Mesothelial cell of epicardium (in vitro differentiated cells): ENCODE measurements at places on chromosomes 16 and 17.

GRCh38 chr16:76956841-76957240, 234.1 kb upstream of the MON1B start:
- no peak for DNase-seq

- no peak for DNase-seq
These were observed 1.6 kb upstream of the ZFHX3 start for GRCh38 chr16:73049511-73049910.

- no peak for DNase-seq
These were observed 37.3 kb downstream of the SMARCE1 start for GRCh38 chr17:40610359-40610758.

DNA sequence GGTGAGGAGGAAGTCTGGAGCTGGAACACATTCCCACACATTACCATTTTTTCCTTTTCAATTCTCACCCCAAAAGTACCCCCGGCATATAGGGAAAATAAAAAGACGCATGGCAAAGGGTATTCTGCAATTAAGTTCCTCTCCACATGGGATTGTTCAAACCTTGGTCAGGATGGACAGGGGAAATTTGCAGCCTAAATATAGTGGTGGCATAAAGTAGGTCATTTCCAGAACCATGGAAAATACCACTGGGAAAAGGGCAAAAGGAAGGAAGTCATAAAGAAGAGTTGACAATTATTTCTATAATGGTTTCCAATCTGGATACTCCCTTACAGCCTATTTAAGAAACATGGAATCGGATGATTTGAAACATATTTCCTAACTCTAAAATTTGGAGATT, 135.8 kb downstream of the STX8 start:
- DNase-seq, result no peak

DNA sequence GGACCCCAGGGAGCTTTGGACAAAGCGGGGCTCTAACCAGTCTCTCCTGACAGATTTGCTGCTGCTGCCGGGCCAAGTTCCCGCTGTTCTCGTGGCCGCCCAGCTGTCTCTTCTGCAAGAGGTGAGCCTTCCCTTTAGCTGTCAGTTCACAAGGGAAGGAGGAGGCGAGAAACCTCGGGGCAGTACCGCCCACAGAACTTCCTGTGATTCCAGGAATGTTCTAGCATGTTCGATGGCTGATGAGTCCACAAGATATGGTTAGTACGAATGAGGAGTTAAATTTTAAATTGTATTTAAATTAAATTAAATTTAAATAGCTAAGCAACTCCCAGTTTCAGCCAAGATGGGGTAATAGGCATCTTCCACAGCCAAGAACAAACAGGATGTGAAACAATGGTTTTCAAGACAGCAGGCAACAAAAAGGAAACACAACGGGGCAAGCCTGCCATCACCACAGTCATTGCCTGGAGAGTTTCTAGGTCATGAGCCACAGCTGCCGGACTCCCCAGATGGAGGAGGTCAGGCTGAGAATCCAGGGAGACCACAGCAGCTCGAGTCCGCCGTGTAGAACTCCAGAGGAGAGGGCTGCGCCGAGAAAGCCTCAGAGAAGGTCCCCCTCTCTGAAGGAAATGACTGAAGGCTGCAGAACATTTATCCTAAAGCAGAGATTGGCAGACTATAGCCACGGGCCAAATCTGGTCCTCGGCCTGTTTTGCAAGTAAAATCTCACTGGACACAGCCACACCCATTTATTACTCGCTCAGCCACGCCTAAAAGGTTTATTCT, 9.5 kb upstream of the TCF25 start:
- no peak for DNase-seq

DNA sequence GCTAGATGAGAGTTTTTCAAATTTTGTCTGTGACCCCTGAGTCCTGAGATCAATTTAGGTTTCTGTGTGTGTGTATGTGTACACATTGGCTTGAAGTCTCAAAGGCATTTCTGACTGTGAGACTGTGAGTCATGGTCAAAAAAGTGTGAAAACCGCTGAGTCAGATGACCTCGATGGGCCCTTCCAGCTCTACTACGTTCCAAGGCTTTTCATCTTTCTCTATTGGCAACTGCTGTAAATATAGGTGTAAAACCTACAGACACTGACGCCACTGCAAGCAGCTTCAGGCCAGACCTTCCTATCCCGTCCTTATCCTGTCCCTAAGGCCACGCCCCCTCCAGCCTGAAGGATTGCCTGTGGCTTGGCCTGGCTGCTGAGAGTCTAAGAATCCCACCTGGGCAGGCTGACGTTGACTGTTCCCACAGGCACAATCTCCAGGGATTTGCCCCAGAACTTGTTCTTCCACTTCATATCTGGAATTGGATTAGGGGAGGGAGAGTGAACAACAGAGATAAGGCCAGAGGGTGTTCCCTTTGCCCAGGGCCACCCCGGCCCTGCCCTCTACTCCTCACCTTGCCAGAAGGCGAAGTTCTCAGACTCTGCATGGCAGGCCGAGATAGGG, 11.3 kb downstream of the OSBPL7 start:
- DNase-seq, result peak; percentile 46

DNA sequence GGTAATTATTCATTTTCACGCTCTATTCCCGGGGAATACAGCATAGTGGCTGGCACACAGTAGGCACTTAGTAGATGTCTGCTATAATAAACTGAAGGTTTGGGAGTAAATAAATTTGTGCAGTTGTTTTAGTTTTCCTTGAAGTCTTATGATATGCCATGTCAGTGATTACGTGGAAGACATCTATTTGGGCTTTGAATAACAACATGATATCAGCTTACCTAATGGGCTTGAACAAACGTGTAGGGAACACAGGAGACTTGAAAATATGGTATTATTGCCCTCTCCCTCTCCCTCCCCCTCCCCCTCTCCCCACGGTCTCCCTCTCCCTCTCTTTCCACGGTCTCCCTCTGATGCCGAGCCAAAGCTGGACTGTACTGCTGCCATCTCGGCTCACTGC, 36.3 kb upstream of the NETO2 start:
- DNase-seq, result no peak

DNA sequence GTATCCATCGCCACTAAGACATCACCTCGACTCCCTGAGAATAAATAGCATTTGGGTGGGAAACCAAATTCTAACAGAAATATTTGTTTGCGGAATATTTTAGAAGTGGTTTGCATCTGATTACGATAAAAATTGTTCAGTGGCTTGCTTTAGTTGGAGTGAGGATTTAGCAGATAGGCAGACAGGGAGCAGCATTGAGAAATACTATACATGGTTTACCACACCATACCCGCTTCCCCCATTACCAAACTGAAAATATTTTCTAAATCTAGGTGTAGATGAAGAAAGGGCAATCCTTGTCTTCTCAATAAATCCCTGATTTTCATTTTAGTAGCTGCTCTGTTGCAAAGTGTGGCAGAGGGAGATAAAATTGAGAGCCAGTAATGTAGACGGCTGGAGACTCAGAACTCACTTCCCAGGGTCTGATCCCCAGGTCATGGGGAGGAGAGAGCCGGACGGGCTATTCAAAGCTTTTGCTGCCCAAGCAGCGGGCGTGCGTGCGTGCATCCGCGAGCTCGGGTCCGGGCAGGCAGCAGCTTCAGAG, 808 bp upstream of the BAHCC1 start:
- DNase-seq, result no peak

DNA sequence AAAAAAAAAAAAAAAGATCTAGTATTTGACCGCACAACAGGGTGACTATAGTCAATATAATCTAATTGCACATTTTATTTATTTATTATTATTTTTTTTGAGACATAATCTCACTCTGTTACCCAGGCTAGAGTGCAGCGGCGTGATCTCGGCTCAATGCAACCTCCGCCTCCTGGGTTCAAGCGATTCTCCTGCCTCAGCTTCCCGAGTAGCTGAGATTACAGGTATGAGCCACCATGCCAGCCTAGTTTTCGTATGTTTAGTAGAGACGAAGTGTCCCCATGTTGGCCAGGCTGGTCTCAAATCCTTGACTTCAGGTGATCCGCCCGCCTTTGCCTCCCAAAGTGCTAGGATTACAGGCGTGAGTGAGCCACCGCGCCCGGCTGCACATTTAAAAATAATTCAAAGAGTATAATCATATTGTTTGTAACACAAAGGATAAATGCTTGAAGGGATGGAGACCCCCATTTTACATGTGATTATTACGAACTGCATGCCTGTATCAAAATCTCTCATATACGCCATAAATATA, 794 bp downstream of the ANKS3 start:
- DNase-seq, result no peak

DNA sequence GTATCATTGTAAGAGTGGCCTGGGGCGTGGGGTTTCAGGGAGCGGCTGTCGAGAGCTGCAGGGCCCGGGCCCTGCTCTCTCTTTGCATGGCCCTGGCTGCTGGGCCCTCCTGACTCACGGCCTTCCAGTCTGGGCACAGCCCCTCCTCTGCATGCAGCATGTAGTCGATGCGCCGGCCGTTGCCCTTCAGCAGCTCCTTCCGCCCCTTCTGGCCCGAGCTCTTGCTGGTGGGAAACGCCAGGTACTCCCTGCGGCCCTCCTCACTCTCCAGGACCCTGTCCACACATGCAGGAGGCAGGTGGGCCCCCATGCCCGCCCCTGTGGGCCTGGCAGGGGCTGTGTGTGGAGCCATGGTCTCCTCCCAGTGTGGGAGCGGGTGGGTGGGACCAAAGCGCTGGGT, 50.7 kb downstream of the PRMT7 start:
- no peak for DNase-seq

DNA sequence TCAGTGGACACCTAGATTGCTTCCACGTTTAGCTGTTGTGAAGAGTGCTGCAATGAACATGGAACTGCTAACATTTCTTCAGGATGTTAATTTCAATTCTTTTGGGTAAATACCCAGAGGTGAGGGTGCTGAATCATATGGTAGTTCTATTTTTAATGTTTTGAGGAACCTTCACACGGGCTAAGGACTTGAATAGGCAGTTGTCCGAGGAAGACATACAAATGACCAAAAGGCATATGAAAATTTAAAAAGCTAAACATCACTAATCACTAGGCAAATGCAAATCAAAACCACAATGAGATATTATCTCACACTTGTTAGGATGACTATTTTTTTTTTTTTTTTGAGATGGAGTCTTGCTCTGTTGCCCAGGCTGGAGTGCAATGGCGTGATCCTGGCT, 173.3 kb downstream of the PRKCB start:
- DNase-seq, result no peak

- no peak for DNase-seq
These were observed 6.2 kb downstream of the GSE1 start for GRCh38 chr16:85619101-85619891.

GRCh38 chr17:68101987-68102314, 66.4 kb downstream of the KPNA2 start:
- DNase-seq, result no peak

GRCh38 chr17:21098934-21099689, 27.7 kb upstream of the DHRS7B start:
- peak; percentile 66 for DNase-seq

DNA sequence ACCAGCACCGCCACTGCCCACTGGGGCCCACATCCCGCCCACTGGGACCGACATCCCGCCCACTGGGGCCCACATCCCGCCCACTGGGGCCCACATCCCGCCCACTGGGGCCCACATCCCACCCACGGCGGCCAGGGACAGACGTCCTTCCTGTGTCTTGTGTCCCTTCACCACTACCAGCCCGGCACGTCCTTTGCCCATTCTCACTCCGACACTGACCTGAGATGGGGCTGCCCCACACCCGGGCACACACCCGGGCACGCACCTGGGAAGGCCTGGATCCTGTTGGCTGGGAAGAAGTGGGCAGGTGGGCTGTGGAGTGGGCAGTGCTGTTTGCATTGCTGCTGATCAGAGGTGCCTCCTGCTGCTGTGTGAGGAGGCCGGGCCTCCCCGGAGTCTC, 28.4 kb upstream of the GNG13 start:
- no peak for DNase-seq

DNA sequence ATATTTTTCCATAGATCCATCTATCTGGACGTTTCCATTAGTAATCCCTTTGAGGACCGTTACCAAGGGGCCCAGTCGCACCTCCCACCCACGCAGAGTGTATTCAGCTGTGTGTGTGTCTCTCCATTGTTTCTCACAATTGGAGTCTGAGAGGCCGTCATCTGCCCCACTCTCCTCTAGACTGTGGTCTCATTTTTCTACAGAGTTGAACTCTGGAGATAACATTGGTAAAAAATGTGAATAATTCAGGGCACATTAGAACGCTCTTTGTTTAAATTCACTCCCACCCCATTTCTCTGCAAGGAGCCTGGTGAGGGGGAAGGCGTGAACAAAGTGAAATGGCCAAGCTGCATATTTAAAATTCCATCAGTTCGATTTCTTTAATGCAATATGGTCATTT, 333.1 kb upstream of the MAF start:
- no peak for DNase-seq

DNA sequence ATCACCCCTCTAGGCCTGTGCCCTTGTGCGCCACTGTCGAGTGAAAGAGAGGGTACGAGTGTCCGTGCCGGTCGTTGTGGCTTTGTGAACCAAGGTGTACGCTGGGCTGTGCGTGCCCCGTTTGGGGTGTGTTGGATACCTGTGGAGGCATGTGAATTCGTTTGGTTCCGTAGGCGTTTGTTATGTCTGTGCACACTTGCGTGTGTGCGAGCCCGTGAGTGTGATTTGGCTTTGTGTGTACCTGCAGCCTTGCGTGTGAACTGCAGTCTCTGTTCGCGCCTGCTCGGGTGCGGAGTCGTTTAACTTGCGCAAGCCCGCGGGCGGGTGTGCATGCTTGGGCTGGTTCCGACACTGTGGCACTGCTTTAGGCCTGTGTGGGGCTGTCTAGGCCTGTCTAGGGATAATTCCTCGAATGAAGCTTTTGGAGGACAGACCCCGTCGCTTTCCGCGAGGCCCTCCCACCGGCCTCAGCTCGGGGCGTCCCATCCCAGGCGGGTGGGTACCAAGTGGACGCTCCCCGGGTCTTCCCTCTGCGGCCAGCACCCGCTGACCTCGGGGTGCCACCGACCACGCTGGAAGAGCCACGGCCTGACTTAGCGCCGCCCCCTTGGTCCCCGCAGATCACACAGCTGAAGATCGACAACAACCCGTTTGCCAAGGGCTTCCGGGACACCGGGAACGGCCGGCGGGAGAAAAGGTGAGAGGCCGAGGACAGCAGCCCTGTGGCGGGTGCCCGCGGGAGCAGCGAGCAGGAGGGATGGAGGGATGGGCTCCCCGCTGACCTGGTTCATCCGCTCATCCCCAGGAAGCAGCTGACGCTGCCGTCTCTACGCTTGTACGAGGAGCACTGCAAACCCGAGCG, 4.4 kb downstream of the TBX2 start:
- DNase-seq, result no peak

- no peak for DNase-seq
These were observed 225.1 kb upstream of the CA10 start for GRCh38 chr17:52383493-52384100.

- no peak for DNase-seq
These were observed 38.7 kb upstream of the DHX8 start for GRCh38 chr17:43445009-43445589.
